ENCODE measurements at places on chromosomes 3 and 15. TPM values are rescaled to one million over a fixed set of nuclear protein-coding genes. Genes with fewer than 3 reads are reported as not detected.

The PLA2G4B gene
- 1.8 TPM for total RNA-seq

The RTP4 gene
- total RNA-seq = not detected

The STOML1 gene
- total RNA-seq = 12.0 TPM

The SSR3 gene
- 194 TPM for total RNA-seq

The TPRG1 gene
- total RNA-seq = 0.21 TPM

The SEMA3B gene
- 9.3 TPM for total RNA-seq

The TM4SF18 gene
- total RNA-seq = 45.0 TPM

The ADAMTSL3 gene
- total RNA-seq = 0.76 TPM
